NCI-H2029 treated with DMSO at 0.1 percent for 48 hours (cell line): ENCODE measurements at places on chromosomes 7 and 10.

GRCh38 chr7:96996958-96997511, 8.3 kb upstream of the DLX6 start:
- DNase-seq: no peak

- peak; percentile 46 for DNase-seq
Observed at GRCh38 chr7:103446049-103446520, at the start of gene SLC26A5. Gene SLC26A5 (minus strand): TSS chr7:103446207. CDS start chr7:103421514, 24,693 bp downstream.

GRCh38 chr10:92042541-92042940, 119.0 kb downstream of the BTAF1 start:
- DNase-seq: no peak

- no peak for DNase-seq
Observed at GRCh38 chr7:151206914-151207313, 3.4 kb downstream of the H2BK1 start.

GRCh38 chr7:46494441-46494840, 573.4 kb upstream of the IGFBP3 start:
- no peak for DNase-seq

GRCh38 chr7:106952001-106952657, 87.0 kb downstream of the PIK3CG start:
- no peak for DNase-seq

DNA sequence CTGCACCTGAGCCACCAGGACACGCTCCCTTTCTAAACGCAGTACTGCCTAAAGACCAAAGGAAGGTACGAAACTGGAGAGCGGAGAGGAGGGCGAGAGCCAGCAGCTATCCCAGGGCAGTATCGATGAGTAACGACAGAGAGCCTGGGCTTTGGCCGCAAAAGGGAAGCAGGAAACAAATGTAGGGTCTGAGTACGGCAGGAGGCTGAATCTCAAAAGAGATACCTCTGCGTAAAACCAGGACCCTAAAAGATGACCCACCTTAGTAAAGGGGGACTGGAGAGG, 20.4 kb downstream of the PARP12 start:
- DNase-seq: no peak

DNA sequence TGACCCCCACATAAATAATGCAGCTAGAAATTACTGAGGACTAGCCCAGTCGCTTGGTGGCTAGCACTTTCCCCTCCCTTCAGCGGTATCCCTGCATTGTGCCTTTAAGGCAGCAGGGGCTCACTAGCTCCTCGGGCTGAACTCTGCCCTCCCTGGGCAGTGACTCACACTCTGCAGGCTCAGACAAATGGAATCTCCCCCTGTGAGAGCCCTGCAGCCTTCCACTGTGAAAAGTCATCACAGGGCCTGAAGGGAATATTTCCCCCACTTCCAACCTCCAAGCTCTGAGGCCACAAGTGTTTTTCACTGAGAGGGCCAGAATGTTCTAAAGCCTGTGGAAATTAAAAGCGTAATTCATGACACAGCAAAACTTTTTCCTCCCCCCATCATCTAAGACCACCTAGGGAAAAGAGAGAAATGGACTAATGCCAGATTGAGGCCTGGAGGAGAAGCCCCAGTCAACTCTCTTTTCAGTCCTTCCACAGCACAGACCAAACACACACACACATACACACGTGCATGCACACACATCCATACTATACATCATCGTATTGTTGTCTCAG, 93.6 kb upstream of the COL1A2 start:
- DNase-seq: no peak

GRCh38 chr7:105454921-105455320, 66.2 kb upstream of the SRPK2 start:
- no peak for DNase-seq

DNA sequence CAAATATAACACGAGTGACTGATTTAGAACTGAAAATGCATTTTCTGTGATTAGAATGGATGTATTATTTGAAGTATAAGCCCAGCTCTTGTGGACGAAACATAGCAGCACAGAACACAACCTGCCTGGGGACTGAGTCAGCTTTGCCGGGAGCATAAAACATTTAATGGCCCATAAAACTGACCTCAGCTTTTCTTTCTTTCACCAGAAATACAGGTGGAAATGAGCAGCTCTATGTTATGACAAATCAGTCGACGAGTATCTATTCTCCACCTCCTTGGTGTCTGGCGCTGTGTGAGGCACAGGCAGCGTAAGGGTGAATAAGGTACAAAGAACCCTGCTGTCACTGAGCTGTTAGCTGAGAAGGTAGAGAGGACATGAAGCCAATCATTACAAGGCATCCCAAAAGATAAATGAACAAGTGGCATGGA, 471.6 kb upstream of the AKR1E2 start:
- no peak for DNase-seq

DNA sequence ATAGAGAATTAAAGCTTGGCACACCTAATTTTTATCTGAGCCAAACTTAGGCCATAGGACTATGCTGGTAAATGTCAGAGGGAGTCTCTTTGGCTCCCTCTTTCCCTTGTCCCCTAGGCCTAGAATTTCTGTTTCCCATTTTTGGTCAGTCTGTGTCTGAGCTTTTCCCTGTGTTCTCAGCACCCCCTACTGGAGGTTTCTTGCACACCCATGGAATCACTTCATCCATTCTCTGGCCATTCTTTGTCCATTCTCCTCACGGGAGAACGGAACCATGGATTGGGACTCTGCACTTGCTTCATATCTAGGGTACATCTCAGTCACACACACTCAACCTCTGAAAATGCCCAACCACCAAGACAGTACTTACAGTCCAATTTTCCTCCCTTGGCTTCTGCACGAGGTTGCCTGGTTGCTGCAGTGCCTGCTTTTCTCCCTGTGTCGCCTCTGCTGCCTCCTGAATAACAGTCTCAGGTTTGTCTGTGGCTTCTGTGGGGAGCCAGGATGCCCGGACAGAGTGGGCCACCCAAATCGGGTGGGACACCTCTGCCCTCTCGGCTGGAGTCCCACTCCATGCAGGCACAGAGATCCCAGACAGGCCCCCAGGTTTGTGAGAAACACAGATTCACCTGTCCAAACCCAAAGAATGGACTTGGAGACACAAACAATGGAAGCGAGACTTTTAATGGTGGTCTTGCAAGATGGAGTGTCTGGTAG, 35.1 kb upstream of the DNAH11 start:
- DNase-seq: peak; percentile 2

DNA sequence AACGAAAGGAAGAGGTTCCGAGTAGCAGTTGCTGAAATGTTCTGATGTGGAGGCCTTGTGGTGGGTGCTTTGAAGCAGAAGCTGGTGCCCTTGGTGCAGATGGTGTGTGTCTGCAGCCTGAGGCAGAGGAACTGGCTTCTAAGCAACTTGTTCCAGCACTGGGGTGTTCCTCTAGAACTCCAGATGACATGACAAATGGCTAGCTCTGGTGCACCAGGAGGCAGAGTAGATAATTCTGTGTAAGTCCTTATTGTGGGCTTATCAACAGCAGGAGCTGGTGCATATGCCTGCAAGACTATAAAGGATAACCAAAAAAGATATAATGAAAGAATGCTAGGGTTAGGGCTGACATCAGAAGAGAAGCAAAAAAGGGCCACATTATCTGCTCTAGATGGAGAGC, 76.5 kb downstream of the ARL5B start:
- no peak for DNase-seq

GRCh38 chr10:104350127-104350635, 3.5 kb upstream of the CFAP58 start:
- DNase-seq: peak; percentile 23

DNA sequence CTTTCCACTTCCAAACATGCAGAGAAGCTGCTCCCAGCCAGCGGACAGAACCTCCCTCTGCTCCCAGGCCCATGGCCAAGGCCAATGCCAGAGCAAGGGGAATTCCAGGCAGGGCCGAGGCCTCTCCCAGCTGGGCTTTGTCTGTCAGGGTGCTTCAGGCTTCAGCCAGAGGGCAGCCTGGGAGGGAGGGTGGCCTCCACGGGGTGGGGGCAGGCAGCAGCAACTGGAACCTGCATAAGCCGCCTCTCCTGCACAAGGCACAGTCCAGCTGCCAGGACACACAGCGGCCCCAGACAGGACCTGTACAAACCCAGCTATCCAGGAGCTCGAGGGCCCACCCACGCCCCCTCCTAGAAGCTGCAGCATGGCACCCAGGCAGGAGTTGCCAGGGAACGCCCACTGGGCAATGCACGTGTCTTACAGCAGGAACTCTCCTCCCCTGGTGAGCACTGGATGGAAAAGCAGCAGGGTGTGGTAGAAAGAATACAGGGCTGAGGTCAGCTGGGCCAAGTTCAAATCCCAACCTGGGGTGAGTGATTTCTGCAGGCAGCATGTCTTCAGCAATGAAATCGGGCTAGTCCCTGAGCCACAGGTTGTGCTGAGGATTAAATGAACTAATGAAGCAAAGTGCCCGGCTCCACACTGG, 7.6 kb downstream of the FAM53B start:
- no peak for DNase-seq

DNA sequence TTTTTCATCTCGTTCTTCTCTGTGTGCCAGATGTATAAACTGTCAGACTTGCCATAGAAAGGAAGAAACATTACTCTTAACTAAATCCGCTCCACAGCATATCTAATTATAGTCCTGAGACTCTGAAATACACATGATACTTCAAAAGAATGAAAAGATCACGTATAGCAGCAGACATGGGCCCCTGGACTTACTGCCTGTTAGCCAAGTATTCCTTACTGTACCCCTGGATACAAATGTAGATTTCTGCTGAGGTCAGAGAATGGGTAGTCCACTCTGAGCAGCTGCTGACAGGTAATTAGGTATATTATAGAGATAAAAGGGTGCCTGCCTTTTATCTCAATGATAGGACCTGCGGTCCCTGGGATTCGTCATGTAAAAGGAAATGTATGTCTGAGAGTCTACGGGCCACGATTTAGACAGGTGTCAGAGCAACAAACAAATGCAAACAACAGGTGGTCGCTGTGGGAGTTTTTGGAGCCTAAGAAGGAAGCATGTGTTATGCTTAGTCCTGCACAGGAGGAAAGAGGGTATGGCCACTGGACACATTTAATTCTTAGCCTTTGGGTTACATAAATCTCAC, 69.4 kb downstream of the VOPP1 start:
- no peak for DNase-seq

DNA sequence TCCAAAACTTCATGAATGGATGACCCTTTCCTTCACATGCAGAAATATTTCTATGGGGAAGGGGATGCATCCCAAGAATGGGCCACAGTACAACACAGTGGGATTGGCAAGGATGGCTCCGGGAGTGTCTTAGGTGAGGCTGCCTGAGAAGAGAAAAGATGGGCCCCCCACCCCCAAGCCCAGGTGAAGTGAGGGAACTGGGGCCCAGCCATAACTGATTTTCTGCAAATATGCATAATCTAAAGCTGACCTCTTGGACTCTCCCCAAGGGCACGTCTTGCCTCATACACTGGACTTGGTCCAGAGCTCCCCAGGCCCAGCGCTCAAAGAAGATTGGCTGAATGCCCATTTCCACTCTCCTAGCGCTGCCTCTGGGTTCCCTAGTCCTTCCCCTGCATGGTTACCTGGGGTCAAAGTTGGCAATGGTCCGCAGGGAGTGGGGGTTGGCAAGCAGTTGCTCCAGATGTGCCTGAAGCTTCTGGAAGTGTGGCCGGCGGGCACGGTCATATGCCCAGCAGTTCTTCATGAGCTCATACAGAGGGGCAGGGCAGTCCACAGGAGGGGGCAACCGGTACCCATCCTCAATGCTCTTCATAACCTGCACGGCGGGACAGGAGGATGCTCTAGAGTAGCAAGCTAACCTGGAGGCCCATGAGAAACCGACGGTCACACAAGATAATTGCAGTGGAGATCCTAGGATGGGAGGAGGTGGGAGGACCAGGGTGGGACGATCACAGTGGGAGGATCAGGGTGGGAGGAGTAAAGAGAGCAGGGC, 12.3 kb downstream of the ZYX start:
- no peak for DNase-seq

DNA sequence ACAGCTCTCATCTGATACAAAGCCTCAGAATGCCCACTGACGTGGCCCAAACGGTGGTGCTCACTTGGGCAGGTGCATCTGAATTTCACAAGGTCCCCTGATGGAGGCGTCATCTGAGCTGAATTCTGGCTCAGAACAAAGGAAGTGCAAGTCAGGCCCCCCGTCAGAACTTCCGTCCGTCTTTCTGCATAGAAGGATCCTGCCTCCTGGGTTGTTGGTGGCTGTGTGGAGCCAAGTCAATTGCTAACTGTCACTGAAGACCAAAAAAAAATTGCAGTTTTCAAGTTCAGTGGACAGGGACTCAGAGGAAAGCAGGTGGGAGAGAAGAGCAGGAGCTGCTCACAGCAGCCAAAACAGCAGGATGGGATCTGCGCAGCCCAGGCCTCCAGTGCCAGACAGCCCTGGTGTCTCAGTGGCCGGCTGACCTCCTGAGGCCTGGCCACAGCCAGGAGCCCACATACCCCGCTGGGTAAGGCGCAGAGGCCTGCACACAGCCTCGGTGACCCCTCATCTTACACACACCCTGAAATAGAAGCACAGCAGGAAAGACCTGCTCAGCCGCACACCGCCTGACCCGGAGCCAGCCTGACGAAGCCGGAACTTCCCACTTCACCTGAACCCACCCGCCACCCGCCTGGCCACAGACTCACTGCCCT, 49.4 kb downstream of the PYROXD2 start:
- no peak for DNase-seq

- DNase-seq: no peak
Observed at GRCh38 chr10:47206449-47207280, 93.3 kb upstream of the GDF10 start.

- no peak for DNase-seq
Observed at GRCh38 chr7:92056286-92056685, 78.0 kb downstream of the CYP51A1 start.

GRCh38 chr10:71945819-71946474, 18.2 kb upstream of the CHST3 start:
- DNase-seq: no peak

DNA sequence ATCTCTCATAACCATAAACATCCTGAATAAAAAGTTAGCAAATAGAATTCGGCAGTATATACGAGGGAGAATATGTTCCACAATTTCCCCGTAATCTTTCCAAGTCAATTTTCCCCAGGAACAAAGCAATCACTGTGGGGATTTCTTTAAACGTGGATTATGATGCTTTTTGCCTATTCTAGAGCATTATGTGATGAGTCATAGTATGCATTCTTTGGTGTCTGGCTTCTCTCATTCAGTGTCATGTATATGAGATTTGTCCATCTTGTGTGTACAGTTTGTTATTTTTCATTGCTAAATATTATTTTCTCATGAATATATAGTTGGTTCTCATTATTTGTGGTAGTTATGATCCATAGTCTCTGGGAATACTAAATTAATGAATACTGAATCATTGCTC, 9.9 kb upstream of the OR9A4 start:
- DNase-seq: no peak

DNA sequence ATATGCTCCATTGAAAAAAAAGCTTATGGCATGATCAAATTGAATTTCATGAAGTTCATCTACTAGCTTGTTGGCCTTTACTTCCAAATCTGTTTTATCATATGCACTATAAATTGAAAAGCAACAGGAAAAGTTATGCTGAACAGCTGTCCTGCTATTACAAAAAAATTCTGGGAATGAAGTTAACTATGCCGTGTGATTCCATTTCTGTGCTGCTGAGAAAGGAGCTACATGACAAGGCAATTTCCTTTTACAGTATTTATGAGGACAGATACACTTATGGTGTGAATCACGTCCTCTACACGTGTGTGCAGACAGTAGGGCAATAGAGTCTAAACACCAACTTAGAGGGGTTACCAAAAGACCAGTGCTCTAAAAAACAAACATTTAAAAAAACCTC, 426.5 kb upstream of the AKR1E2 start:
- no peak for DNase-seq

- no peak for DNase-seq
Observed at GRCh38 chr10:9381733-9382532, 1327.4 kb downstream of the GATA3 start.
